Tongue (tissue), 3 donors: ENCODE measurements at places on chromosomes 5 and 9.

DNA sequence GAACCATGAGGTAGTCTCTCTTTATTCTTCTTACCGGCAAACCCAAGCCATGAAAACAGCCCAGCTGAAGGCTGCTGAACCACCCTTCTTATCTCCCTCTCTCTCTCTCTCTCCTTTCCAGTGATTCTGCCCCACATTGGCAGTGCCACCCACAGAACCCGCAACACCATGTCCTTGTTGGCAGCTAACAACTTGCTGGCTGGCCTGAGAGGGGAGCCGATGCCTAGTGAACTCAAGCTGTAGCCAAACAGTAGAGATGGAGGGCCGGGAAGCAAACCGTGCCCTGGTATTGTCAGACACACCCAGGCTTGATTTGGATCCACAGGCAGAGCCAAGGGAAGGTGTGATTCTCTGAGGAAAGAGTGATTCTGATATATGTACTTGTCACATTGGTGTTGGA lies 14.0 kb downstream of the GRHPR start:
- DNase-seq = no peak

- DNase-seq = peak; percentile 38
Observed at GRCh38 chr9:124343533-124344290, 71.5 kb downstream of the PSMB7 start.

- DNase-seq = peak; percentile 83
Observed at GRCh38 chr5:139725073-139725830, 70.4 kb upstream of the PSD2 start.

GRCh38 chr5:87340716-87341115 lies 72.0 kb downstream of the CCNH start:
- DNase-seq = no peak

- DNase-seq = no peak
Observed at GRCh38 chr9:124511891-124512805, 4.9 kb upstream of the NR5A1 start.

GRCh38 chr9:126647585-126648411 lies 34.1 kb downstream of the LMX1B start:
- DNase-seq = no peak

DNA sequence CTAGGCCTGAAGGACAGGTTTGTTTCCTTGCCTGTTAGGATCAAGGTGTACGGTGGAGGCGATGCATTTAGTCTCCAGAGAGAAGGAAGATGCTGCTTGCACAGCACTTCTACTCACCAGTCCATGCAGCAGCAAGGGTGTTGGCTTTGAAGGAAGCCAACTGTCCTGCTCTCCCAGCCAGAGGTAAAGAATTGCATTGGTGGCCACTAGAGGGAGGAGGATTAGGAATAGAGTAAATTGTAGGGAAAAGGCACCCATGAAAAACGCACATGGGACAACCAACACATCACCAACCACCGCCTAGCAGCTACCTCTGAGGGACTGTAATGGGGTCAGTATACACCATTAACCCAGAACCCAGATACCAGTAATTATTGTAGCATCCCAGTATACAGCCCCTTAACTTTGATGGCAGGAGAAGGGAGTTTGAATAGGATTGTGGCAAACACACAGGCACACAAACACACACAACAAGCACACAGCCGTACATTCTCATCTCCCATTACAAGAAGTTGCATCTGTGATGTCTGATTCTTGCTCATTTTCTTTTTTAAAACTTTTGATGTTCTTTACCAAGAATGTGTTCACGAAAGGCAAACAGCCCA lies 267.7 kb downstream of the ADAMTS6 start:
- DNase-seq = peak; percentile 3

DNA sequence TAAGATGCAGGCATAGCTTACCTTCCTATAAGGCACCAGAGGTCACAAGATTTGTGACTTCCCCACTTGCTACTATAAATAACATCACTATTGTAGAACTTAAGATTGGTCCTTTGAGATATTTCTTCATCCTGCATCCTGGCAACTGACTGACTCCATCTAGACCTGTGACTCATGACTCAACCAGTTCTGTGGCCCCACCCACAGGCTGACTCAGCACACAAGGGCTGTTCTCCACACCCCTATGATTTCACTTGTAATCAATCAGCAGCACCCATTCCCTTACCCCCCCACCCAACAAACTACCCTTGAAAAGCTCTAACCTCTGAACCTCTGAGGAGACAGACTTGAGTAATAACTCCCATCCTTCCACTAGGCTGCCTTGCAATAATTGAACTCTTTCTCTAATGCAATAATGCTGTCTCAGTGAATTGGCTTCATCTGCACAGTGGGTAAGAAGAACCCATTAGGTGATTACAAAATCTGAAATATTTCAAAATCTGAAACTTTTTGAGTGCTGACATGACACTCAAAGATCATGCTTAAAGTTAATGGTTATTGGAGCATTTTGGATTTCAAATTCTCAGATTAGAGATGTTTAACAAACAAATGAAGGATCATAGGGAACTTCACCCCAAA lies 296.7 kb downstream of the ARL15 start:
- DNase-seq = no peak

- peak; percentile 40 for DNase-seq
Observed at GRCh38 chr5:141783005-141783946, 94.9 kb downstream of the PCDH1 start.

- DNase-seq = peak; percentile 74
Observed at GRCh38 chr5:16819522-16820167, 116.4 kb downstream of the MYO10 start.

- DNase-seq = peak; percentile 68
Observed at GRCh38 chr5:119302916-119303897, 52.6 kb upstream of the TNFAIP8 start.

DNA sequence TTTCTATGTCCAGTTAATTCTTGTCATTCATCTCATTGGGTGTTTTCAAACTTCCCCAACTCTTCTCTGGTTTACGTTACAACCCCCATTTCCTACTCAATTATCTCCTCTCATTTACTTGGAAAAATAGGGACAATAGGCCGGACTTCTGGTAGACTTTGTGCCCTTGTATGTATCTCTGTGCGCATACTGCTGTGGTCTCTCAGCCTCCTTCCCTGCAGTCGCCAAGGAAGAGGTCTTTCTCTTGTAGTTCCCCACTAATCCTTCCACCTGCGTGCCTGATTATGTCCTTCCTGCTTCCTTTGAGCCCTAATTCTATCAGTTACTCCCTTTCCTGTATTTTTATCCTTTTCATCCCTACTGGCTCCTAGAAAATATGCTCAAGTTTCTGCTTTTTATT lies 176.3 kb downstream of the GDNF start:
- no peak for DNase-seq

DNA sequence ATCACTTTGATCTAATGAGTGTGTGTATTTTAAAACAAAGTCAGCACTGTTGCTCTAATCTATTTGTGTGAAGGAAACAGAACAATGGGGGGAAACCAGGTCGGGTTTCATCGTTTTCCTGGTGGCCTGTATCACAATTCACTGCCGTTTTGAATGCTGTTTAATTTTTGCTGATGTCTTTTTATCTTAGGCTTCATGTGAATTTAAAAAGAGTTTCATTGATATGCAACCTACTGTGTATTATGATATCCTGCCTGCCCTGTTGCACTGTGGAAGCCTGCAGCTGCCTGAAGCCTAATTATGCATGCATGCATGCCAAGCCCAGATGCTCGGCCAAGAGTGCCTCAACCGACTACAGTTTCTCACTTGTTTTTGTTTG lies 307.5 kb downstream of the ZNF608 start:
- DNase-seq = peak; percentile 86

GRCh38 chr9:87531370-87532295 lies 34.0 kb downstream of the DAPK1 start:
- DNase-seq = no peak

DNA sequence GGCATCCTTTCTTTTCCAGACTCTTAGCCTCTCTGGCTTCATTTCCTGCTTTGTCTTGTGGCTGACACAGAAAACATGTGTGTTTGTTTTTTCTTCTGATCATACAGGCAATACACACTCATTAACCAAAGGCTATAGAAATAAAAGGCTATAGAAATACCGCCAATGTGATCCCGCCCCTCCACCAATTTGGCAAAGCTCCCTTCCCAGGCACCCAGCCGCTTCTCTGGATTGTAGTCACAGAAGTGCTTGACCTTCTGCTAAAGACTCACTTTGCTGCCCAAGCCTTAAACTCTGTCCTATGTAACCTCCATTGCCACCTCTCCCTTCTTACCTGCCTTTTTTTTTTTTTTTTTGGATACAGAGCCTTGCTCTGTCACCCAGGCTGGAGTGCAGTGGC lies 5.3 kb downstream of the TXNDC15 start:
- DNase-seq = no peak

DNA sequence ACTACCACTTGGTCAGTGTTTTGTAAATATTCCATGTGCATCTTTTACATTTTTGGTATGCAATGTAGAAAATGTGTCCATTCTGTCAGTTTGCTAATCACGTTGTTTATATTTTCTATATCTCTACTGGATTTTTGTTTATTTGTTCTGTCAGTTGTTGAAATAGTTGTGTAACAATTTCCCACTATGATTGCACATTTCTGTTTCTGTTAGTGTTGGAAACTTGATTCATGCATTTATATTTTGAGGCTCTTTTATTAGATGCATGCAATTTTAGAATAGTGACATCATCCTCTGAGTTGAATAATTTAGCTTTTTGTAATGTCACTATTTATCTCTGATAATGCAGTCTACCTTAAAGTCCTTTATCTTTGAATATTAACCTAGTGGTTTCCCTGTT lies 25.8 kb upstream of the LECT2 start:
- no peak for DNase-seq

DNA sequence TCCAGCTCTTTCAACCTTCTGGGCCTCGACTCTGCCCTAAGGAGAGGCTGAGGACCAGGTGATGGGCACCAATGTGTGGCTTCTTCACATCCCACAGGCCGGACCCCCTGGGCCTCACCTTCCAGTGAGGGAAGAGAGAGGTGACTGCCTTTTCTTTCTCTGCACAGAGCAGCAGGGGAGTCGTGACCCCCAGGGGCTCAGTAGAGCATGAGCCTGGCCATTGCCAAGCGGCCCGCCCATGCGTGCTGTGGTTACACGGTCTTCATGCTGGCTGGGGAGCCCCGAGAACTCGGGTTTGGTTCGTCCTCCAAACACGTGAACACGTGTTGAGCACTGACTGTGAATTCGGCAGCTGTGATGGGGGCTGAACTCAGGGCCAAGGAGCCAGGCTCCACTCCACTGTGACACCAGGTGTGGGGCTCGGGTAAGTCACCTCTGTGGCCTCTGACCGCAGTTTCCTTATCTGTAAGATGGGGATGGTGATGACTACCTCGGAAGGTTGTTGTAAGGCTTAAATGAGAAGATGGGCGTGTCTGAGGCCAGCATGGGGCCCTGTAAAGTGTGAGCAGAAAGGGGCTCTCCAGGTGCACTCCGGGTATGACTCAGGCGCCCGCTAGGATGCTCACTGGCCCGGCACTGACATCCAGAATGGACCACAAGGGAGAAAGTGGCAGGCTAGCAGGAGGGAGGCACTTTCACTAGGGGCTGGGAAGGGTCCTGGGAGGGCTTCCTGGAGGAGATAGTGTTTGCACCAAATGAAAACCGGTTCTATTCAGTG lies 13.4 kb upstream of the GRHPR start:
- DNase-seq = no peak

- no peak for DNase-seq
Observed at GRCh38 chr9:96620832-96621269, 1.2 kb upstream of the CDC14B start.

DNA sequence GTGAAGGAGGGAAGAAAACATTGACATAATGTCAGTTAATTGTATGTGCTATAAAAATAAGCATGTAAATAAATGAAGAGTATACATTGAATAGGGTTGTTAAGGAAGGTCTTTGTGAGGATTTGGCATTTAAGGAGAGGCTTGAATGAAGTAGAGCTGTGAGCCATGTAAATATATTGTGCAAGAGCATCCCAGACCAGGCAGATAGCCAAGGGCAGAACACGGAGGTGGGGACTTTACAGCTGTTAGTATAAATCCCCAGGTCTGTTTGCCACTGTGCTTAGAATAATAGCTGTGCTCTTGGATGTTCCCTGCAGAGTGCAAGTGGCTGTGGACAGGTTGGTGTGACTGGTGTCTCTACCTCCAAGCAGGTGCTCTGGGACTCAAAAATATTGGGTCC lies 211.7 kb downstream of the LRRC70 start:
- peak; percentile 10 for DNase-seq

DNA sequence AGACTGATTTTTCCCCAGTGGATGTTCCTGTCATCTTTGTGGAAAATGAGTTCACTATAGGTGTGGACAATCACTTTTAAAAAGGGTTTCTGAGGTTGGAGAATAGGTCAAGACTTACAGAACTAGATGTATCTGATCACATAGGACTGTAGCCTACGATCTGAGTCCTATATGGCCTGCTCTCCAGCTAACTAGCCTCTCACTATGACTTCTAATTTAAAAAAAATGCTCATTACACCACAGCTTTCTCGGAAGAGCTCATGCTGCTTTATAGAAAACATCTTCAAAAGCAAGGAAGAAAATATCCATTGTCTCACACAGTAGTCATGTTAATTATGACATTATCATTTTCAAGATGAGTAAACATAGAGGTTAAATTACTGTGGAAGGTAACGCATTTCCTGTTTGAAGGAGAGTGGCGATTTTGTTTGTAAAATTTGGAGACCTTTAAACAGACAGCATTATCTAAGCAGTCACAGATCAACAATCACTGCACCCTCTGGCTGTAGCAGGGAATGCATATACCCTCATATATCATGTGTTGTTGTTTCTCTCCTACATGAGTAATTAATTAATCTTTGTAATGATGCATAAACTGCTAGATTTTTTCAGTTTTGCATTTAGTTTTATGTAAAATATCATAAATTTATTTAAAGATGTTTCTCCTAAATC lies 573.7 kb downstream of the GABRG2 start:
- DNase-seq = no peak

DNA sequence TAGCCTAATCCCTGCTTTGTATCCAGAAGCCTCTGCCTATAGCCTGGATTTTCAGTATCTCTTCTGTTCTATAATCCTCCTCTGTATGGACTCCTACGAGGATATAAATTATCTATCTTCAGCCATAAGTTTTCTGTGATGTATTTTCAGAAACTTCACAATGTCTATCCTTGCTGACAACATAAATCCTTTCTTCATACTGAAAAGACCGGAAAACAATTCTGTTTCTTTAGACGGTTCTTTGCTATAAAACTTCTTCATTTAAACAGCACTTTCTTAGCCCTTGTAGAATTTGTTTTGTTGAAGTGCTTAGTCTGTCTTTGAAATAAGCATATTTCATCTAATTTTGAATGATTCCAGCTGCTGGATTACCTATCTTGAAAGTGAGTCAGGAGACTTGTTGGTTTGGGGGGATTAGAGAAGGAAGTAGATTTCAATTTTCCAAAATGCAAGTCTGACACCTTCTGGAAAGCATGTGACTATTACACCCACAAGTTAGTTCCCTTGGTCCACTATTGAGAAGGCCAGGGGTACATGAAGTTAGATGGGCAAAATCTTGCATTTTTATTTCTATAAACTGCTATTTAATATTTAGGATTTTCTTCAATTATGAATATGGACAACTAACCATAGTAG lies 96.3 kb upstream of the RANBP3L start:
- peak; percentile 73 for DNase-seq

GRCh38 chr9:12737871-12738270 lies 36.9 kb upstream of the LURAP1L start:
- peak; percentile 21 for DNase-seq

DNA sequence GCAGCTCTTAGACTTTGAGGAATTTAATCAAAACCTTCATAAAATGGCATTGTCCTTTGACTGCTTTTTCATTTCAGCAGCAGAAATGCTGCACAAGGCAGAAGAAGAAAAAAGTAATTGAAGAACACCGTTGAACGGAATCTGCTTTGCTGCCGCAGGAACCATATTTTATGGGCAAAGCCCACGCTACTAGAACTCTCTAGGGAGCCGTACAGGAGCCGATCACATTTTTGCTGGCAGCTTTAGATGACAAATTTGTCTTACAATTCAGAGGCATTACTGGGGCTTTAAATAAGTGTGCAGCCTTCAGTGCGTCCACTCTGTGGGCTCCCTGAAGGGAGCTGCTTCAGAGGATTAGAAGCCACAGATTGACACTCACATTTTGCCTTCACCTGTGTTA lies 5.4 kb downstream of the CFAP90 start:
- DNase-seq = no peak
